ENCODE measurements at places on chromosomes 7 and 10.

GRCh38 chr7:98178321-98178720, 32.9 kb upstream of the BHLHA15 start:
- no peak for DNase-seq

GRCh38 chr7:130371046-130371445, 9.2 kb upstream of the CPA1 start:
- DNase-seq = no peak

- no peak for DNase-seq
These were observed at the start of gene ZNF716 for GRCh38 chr7:57449904-57450303. Gene ZNF716, plus strand, starts transcription at chr7:57450177. Its CDS starts 112 bp downstream, at chr7:57450289.

DNA sequence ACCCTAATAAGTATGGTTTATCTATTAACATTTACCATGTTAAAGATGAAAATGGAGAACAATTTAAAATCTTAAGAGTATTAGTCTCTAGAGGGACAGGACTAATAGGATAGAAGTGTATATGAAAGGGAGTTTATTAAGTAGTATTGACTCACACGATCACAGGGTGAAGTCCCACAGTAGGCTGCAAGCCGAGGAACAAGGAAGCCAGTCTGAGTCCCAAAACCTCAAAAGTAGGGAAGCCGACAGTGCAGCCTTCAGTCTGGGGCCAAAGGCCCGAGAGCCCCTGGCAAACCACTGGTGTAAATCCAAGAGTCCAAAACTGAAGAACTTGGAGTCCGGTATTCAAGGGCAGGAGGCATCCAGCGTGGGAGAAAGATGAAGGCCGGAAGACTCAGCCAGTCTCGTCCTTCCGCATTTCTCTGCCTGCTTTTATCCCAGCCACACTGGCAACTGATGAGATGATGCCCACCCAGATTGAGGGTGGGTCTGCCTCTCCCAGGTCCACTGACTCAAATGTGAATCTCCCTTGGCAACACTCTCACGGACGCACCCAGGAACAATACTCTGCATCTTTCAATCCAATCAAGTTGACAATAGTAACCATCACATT, 140.8 kb upstream of the FAM20C start:
- no peak for DNase-seq

DNA sequence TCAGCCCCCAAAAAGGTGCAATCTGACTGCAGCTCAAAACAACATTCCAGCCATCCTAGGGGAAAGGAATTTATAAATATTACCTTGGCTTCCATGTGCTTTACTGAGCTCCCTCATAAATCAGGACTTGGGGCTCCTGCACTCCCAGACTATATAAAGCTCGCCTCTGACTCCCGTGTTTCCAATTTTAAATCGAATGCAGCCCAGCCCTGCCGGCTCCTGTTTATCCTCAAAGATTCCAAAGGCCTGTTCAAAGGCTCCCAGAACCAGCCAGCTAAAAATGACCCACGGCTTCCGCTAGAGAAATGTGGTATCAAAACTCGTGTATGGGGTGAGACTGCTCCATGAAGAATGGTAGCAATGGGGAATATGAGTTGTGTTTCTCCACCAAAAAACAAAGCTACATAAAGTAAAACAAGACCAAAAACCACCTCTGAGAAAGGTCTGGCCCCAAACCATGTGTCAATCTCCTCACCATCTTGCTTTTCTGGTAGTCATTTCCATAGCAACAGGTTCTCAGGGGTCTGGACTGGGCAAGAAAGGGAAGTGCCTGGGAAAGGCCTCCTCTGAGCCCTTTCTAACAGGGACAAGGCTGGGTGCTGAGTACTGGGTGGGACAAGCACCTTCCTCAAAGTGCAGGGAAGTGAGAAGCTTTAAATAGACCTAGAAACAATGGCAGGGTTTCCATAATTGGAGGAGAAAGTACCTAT, 5.1 kb downstream of the CALML3 start:
- no peak for DNase-seq

- peak; percentile 28 for DNase-seq
These were observed 50.5 kb upstream of the HBP1 start for GRCh38 chr7:107118109-107118900.

All from hematopoietic multipotent progenitor cell treated with erythropoietin and hydrocortisone succinate and interleukin-3 and kit ligand, for 8 days (in vitro differentiated cells).